Effector memory CD8-positive, alpha-beta T cell (primary cell): ENCODE measurements at places on chromosomes 6 and 20.

DNA sequence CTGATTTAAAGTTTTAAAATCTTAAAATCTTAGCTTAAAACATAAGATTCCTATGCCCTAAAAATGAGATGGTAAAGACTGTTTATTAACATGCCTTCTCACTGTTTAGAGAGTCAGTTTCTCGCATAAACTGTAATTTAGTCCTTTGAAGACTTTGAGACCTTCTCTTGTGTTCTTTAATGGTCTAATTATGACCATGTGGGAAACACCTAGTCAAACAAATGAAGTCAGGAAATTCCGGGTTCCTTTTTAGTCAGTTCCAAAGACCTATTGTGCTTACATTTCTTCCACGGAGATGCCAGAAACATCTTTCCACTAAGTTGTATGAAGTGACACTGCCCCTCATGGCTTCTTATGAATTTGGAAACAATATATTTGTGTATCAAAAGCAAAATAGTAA, 64.2 kb upstream of the KIF25 start:
- H3K4me1 ChIP-seq, result no peaks in the 10 kb centered on the region
- no peak overlapping the region for H3K27ac ChIP-seq
- no peak for DNase-seq

- DNase-seq, result no peak
- H3K36me3 ChIP-seq, result peaks cover 85% of the 10 kb centered on the region
- peaks cover 21% of the 10 kb centered on the region for H3K4me1 ChIP-seq
- H3K27ac ChIP-seq, result peak overlapping the region; percentile 74
- no peaks in the 10 kb centered on the region for H3K27me3 ChIP-seq
Observed at GRCh38 chr20:48667889-48668413, 159.8 kb downstream of the PREX1 start.

DNA sequence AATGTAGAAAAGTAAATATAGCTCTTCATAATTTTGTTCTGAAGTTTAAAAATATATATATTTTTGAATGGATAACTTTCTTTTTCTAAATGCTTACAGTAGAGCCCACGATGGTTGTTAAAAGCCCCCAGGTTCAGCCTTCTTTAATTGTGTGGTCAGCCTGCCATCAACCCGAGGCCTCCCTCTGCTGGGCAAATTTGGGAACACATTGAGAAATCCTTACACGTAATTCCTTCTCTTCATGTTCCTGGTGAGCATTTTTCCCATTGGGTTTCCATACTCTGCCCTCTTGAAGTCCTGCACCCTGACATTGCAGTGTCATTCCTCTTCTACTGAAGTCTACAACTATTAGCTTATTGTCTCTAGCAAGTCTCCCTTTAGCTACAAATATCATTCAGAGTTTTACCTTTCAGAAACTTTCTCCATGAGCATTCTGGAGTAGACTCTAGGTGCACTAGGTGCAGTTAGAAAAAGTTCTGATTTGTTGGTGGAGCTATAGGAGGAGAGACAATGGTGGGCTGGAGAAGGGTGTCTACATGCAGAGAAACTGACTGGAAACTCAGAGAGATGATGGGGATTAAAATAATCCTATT, 40.6 kb downstream of the TRIM38 start:
- peaks cover 2% of the 10 kb centered on the region for H3K4me1 ChIP-seq
- H3K4me3 ChIP-seq, result no peak overlapping the region
- H3K27me3 ChIP-seq, result no peaks in the 10 kb centered on the region
- H3K27ac ChIP-seq, result no peak overlapping the region
- DNase-seq, result peak; percentile 44

DNA sequence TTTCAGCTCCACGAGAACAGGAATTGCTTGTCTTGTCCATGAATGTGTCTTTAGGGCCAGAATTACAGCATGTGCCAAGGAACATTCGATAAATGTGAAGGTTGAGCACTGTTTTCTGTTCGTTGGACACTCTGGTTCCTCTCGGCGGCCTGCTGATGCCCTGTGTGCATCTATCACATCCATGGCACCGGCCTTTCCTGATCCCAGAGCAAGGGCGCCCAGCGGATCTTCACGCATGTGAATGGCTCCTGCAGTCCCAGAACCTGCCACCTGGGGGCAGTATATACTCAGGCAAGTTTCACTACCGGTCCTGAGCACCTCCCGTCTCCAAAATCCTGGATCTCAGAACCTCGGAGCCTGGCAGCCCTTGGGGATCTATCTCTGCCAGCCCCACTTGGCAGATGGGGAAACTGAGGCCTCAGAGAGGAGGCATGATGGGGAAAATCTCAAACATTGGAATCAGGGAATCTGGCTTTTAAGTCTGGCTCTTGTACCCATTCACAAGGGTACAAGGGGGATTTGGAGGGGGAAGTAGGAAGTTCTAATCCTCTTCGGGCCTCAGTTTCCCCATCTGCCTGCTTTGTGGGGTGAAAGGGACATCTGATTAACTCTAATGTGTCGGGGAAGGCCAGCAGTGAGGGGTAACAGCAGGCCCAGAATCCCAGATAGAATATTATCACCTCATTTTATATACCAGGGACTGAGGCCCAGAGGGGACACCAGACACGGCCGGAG, 4.3 kb upstream of the CEBPB start:
- H3K4me3 ChIP-seq, result no peak overlapping the region
- peaks cover 24% of the 10 kb centered on the region for H3K27me3 ChIP-seq

- H3K27me3 ChIP-seq, result peaks cover 50% of the 10 kb centered on the region
- DNase-seq, result no peak
- no peaks in the 10 kb centered on the region for H3K4me1 ChIP-seq
- no peak overlapping the region for H3K27ac ChIP-seq
- peaks cover 3% of the 10 kb centered on the region for H3K36me3 ChIP-seq
Observed at GRCh38 chr20:48585061-48585870, 242.5 kb downstream of the PREX1 start.
